ENCODE measurements at places on chromosomes 2 and 18.

DNA sequence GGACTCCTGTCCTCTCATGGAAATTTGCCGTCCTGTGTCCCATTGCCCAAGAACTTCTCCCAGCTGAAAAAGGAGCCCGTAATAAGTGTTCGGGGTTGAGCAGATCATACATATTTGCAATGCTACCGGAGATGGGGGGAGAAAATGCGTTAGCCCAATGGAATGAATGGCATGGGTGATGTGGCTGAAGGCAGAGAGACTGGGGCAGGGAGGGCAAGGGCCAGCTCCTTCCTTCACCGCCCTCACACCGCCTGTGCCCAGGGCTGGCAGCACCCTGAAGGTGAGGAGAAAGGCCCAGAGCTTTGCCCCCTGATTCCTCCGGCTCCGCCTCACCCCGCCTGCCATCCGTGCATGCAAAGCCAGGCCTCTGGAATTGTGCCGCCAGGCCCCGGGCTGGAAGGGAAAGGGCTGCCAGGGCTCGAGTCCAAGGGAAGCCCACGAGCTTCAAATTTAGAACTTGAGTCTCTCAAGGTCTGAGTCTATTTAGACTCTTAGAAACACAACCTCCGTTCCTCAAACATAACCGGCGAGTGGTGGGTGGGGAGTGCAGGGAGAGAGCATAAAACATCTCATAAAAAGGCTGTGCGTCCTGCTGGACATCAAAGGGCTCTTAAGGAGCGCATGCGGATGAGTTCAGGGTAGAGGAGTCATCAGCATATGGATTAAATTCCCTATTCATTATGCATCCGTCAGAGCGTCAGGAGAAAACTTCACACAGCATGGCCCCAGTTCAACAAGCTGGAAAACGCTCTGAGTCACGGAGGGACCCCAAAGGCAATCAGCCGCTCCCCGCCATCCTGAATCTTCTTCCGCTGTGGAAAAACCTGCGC lies 121.7 kb upstream of the GLI2 start:
- no peak for DNase-seq

DNA sequence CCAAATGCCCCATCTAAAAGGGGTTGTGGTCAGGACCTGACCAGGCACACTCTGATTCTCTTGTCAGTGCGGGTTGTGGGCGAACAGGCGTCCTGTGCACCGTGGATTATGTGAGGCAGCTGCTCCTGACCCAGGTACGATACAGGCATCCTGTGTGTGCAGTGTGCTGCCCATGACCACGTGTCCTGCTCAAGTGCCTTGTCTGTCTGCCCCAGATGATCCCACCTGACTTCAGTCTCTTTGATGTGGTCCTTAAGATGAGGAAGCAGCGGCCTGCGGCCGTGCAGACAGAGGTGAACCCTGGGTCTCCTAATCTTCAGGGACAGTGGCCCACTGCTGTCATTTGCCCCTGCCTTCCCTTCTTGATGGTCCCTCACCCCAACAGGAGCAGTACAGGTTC lies 14.6 kb downstream of the PTPN18 start:
- DNase-seq = no peak

DNA sequence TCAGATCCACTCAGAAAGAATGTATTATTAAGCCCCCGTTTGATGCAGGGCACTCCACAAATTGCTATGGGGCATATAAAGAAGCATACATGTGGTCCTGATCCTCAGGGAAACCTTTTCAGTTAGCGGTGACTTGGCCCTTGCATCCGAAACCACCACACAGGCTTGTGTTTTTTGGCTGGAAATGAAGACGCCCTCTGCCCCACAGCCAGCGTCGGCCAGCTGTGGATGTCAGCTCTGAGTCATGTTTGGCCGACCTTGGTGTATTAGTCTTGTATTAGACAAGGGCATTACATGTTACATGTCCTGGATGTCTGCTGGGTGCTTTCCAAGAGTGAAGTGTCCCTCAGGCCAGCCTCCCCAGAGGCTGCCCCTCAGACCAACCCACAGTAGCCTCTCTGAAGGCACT lies 107.6 kb upstream of the MAP3K20 start:
- no peak for DNase-seq

DNA sequence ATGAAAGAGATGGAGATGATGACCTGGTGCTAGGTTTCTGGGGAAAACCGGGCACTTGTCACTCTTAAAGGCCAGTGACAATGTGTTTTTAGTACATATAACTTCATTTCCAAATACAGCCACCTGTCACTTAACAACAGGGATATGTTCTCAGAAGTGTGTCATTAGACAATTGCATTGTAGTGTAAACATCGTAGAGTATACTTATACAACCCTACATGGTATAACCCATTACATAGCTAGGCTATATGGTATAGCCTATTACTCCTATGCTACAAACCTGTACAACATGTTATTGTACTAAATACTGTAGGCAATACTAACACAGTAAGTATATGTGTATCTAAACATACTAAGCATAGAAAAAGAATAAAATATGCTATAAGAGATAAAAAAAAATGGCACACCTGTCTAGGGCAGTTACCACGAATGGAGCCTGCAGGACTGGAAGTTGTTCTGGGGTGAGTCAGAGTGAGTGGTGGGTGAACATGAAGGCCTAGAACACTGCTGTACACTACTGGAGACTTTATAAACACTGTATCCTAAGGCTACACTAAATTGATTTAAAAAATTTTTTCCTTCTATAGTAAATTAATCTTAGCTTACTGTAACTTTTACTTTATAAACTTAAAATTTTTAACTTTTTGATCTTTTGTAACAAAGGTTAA lies 123.2 kb downstream of the THADA start:
- no peak for DNase-seq

- no peak for DNase-seq
Observed at GRCh38 chr18:11577271-11578112, 31.9 kb upstream of the SLC35G4 start.

DNA sequence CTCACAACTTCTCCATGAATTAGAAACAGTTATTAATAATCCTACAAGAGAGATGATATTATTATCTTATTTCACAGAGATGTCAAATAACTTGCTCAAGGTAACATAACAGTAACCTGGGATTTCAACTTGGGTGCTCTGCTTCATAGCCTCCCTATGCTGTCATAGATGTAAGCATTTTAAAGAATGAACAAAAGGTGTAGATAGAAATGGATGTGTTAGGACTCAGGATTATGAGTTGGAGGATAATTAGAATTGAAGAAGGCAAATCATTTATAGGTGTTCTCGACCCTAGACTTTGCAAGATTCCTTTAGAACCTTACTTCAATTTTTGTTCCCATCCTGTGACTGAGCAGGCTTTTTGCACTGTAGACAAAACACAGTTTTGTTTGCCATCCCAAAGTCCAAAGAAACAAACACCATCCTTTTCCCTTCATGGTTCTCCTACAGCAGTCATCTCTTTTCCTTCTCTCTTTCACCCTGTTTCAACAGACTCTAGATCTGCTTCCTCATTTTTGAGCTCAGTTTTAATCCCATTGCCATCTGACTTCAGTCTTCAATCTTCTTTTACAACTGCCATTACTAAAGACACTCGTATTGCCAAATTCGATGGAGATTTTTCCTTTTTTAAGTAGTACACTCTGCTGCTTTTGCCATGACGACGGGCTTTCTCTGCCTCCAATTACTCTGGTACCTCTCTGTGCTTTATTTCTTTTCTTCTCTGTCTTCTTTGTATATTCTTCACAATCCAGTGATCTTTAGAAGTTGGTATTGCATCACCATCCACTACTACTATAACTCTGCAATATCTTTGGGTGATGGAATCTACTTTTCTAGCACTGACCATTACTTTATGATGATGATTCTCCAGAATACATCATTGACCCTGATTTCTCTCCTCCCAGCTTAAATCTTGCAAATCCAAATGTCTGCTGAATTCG lies 4.5 kb downstream of the HNMT start:
- no peak for DNase-seq

- no peak for DNase-seq
Observed at GRCh38 chr2:151919786-151920185, 91.6 kb upstream of the ARL5A start.

DNA sequence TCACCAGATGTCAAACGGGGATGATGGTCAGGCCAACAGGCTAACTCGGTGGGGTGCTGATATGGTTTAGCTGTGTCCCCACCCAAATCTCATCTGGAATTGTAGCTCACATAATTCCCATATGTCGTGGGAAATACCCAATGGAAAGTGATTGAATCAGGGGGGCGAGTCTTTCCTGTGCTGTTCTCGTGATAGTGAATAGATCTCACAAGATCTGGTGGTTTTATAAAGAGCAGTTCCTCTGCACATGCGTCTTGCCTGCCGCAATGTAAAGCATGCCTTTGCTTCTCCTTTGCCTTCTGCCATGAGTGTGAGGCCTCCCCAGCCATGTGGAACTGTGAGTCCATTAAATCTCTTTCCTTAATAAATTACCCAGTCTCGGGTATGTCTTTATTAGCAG lies 74.4 kb upstream of the YWHAQ start:
- DNase-seq = no peak

- no peak for DNase-seq
Observed at GRCh38 chr2:30311711-30312110, 80.4 kb downstream of the LBH start.

- DNase-seq = no peak
Observed at GRCh38 chr2:64352292-64352691, 101.7 kb upstream of the LGALSL start.

GRCh38 chr2:127052771-127053691 lies 53.9 kb downstream of the BIN1 start:
- no peak for DNase-seq

DNA sequence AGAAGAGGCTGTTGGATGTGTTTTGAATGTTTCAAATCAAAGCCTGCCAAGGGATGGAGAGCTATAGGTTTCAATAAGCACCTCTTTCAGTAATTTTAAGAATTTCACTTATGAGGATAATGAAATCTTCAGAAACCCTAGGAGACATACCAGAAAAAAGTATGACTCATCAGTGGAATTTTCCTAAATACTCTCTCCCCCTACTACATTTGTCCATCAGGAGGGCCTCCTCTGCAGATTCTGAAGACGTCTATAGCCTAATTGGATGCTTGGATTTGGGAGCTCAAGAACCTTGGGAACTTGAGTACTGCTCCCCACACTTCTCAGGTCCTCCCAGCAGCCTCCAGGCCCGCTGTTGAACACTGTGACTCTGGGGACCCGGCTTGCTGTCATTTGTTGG lies 374.3 kb downstream of the SLC4A3 start:
- DNase-seq = no peak

GRCh38 chr2:198102856-198103255 lies 298.5 kb downstream of the PLCL1 start:
- no peak for DNase-seq

DNA sequence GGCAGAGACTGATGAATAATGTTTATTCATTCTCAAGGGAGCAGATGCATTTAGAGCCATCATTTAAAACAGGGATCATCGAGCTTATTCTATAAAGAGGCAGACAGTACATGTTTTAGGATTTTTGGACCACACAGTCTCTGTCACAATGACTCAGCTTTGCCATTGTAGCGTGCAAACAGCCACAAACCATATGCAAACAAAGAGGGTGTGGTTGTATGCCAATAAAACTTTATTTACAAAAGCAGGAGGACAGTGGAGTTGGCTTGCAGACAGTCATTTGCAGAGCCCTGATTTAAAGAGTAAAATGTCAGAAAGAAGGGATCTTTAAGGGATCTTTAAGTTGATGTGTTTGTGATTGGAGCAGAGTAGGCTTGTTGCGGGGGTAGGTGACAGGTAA lies 51.5 kb downstream of the SMIM21 start:
- no peak for DNase-seq

DNA sequence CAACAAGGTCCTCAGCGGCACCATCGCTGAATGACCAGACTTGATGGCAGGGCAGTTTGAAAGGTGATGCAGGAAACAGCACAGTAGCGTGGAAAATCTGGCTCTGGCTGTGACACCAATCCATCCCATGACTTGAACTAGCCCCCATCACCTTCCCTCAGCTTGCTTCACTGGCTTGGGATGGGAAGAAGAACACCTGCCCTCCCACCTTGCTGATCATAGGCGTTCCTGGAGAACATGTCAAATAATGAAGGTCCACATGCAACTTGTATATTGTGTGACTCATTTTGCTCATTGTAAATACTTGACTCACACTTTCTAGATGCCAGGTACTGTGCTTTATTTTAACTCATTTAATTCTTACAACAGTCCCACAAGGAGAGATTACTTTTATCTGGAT lies 292.4 kb upstream of the SPRED2 start:
- DNase-seq = no peak
